ENCODE measurements at places on chromosomes 12 and 14.

DNA sequence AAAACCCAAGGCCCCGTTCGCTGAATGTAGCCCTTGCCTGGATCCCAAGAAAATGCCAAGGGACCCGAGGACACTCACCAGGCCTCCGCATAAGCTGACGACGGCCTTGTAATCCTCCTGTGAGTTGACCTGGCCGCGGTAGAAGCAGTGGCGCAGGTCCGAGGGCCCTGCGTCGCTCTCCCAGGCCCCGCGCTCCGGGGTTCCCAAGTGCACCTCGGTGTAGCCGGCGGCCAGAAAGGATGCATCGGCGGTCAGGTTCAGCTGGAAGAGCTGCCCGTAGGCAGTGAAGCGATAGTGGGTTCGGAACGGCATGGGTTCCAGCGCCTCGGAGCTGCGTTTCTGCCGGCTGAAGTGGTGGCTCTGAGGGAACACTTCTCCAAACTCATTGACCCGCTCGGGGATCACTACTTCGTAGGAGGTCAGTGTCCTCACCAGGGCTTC, 1.2 kb downstream of the ADAMTS20 start:
- DNase-seq: no peak

DNA sequence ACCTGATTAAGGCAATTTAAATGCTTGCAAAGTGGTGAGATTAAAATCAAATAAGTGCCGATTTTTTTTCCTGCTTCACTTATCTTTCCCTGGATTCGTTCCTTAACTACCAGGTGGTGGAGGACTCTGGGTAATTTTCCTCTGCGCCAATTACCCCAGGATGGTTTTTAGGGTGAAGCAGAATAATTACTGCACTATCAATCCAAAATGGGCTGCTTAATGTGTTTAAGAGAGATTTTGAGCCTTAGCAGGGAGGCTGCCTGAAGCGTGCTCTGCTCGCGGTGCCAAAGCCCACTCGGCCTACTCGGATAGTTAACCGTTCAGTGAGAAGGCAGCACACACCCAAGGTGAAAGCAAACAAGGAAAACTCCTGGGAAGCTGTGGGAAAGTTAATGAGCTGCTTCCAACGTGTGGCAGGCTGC, 274.9 kb upstream of the LMO3 start:
- DNase-seq: peak; percentile 51

GRCh38 chr14:91753501-91754128, 21.7 kb upstream of the CATSPERB start:
- no peak for DNase-seq

GRCh38 chr14:34628681-34629135, 1.2 kb downstream of the SNX6 start:
- no peak for DNase-seq

DNA sequence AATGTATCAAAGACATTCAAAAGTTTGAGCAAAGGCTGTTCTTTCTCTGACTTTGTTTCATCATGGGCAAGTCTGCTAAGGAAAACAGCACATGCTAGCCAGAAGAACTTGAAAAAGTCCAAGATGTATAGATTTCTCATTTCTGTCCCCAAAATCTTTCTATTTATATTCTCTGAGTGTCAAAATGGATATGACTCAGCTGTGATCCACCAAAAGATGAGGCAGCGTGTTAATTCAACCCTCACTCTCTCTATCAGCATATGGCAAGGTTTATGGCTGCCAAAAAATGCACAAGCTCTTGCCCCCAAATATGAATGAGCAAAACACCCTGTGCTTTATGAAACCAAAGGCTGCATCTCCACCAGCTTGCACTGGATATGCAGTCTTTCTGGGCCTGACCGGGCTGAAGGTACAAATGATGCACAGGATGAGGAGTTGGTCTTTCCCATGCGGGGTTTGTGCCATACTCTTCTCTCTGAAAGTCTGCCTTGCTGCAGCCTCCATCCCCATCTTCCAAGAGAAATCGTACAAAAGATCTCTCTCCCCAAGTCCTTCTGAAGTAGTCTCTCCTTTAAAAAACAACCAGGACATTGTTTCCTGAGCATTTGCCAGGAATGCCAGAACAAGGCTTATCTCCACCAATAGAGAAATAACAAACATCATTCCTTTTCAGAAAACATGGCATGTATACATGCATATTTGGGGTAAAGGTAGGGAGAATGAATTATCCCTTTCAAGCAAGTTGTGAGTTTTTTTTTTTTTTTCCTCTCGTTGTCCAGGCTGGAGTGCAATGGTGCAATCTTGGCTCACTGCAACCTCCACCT, 203.4 kb downstream of the TMX1 start:
- DNase-seq: no peak

DNA sequence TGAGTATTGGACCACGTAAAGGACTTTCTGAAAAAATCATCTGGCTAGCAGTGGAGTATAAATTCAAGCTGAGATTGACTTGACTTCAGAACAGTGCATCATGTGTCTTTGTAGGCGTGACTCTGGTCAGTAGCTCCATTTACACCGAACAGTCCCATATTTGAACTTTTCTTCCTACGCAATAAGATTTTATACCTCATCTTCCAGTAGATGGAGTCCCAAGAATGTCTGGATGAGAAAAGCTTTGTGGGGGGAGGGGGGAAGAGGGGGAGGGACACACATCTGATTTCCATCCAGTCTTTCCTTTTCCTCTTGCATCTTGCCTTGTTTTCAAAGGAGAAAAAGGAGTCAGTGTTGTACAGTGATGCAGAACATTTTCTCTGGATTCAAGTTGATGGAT, 241.0 kb downstream of the EMP1 start:
- DNase-seq: no peak

- DNase-seq: no peak
Observed at GRCh38 chr12:126156806-126157574, 1091.8 kb downstream of the AACS start.

DNA sequence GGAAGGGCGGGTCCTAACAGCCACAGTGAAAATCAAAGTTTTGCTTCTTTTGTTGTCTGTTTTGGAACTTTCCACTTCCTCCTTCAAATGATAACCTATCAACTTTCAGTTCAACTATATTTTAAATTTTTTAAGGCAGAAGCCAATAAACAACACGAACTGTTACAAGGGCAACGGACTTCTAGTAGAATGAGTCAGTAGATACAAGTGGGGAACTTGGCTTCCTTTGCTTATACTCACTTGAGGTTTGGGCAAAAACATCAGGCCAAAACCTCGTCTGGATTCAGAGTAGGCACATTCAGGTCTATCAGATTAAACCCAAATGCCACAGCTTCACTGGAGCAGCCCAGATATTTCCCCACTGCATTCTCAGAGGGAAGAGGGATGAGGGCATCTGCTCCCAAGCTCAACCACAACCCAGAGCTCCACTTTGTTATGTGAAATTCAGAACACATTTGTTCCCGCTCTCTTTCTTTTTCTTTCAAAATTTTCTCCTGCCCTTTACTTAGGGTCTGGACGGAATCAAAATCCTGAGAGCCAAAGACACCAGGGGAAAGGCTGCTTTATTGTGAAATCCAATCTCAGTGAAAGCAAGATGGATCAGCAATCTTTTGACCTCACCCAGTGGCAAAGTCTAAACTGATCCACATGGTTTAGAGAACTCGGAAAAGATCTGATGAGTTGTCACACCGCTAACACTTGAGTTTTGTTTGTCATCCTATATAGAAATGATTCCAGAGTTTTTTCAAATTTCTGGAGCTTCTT, 152.5 kb upstream of the BTG1 start:
- DNase-seq: no peak

DNA sequence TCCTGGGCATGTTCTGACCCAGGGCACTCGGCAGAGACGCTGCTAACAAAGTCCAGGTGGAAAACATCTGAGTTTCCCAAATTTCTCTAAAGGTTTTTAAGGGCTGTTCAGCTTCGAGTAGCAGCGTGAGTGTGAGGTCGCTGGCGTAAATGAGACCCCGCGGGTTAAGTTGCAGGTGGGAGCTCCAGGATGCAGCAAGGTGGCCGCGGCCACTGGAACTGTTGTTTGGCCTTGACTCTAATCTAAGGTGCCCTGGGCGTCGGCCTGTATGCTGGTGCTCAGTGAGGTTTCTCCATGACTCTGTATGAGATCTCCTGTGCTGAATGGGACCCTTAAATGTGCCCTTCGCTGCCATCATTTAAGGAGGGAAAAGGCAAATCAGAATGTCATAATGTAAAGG, 50.7 kb downstream of the ELK3 start:
- no peak for DNase-seq

DNA sequence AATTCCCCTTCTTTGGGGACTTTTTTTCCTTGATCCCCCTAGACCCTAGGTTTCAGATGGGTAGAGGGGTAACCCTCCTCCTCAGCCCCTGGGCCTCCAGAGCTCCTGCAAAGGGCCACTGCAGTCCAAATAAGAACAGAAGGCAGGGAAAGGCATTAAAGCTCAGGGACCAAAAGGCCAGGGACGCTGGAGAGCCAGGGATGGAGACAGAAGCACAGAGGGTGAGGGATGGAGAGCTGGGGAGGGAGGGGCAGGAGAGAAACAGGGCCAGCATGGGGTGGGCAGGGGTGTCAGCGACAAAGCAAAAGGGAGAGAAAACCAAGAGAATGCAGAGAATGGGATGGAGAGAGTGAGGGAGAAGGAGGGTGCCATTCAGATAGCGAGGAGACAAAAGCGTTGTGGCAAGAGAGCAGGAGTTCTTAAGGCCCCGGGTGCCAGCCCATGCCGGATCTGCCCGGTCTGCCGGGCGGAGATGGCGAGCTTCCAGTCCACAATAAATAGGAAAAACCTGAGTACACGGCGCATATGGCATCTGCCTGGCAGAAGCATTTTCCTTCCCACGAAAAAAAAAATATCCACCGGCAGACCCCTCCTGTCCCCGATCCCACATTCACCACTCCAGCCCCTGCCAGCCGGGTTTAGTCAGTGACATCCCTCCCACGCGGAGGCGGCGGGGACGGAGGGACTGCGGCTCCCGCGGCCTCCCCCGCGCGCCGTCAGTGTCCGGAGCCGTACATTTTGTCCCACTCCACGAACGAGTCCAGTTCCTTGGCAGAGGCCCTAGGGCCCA, 28.6 kb downstream of the FIGNL2 start:
- DNase-seq: no peak

DNA sequence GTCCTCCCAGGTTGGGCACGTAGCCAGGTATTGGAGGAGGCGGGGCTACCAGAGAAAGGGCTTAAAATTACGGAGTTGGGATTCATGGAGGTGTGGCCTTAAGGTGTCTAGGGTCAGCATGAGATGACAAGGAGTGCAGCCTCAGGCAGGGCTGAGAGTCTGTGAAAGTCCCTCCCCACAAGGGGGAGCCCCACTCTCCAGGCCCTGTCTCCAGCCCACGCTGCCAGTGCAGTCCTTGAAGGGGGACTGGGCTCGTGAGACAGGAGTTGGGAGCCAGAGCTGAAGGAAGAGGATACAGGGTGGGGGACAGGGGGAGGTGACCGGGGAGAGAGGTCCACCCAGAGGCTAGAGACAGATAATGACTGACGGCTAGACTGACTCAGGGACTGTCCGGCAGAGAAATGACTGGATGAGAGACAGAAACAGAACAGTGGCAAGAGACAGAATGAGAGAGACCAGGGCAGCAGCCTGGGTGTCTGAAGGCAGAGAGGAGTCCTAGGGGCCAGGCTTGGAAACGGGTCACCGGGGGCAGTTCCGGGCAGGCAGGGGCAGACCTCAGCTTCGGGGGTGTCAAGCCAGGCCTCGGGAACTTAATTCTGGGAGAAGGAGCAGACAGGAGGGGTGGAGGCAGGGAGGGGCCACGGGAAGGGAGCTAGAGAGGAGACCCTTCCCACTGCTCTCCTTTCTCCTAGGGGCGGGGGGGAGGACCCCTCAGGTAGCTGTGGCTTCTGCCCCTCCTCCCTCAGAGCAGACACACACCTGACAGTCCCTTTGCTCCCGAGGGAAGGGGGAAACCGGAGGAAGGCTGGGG, 970 bp downstream of the CDH24 start:
- no peak for DNase-seq

- no peak for DNase-seq
Observed at GRCh38 chr12:107571492-107571891, 114.1 kb upstream of the PWP1 start.

GRCh38 chr12:51246254-51246853, 7.7 kb downstream of the DAZAP2 start:
- DNase-seq: no peak

GRCh38 chr12:124739953-124740561, 123.6 kb downstream of the SCARB1 start:
- DNase-seq: no peak

- no peak for DNase-seq
Observed at GRCh38 chr12:55675666-55676065, 32.0 kb downstream of the ITGA7 start.

DNA sequence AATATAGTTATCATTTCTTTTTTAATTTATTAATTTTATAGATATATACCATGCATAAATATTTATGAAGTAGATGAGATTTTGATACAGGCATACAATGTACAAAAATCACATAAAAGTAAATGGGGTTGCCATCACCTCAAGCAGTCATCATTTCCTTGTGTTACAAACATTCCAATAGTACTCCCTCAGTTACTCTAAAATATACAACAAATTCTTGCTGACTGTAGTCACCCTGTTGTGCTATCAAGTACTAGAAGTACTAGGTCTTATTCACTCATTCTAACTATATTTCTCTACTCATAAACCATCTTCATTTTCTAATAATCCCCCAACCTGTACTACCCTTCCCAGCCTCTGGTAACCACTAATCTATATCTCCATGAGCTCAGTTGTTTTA, 432.6 kb upstream of the SYT1 start:
- DNase-seq: no peak

DNA sequence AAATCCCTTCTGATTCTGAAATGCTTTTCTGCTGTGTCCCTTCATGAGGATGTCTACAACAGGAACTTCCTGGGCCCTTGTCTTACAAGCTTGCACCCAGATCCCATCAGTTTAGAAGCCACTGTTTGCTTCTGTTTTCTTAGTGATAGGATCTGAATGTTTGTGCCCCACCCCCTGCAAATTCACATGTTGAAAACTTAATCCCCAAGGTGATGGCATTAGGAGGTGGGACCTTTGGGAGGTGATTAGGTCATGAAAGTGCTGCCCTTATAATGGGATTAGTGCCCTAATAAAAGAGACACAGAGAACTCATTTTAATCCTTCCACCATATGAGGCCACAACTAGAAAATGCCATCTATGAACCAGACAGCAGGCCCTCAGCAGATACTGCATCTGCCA, 36.0 kb upstream of the GNPNAT1 start:
- DNase-seq: peak; percentile 41

- no peak for DNase-seq
Observed at GRCh38 chr12:132071040-132071810, 72.9 kb downstream of the DDX51 start.

DNA sequence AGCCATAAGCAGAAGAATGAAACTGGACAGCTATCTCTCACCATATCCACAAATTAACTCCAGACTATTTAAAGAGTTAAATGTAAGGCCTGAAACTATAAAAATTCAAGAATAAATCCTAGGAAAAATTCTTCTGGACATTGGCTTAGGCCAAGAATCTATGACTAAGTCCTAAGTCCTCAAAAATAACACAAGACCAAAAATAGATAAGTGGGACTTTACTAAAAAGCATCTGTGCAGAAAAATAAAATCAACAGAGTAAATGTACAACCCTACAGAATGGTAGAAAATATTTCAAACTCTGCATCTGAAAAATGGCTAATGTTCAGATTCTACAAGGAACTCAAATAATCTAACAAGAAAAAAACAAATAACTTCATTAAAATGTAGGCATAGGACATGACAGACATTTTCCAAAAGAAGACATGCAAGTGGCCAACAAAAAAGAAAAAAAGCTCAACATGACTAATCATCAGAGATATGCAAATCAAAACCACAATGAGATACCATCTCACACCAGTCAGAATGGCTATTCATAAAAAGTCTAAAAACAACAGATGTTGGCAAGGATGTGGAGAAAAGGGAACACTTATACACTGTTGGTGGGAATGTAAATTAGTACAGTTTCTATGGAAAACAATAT, 61.0 kb upstream of the PPFIA2 start:
- DNase-seq: no peak

- DNase-seq: no peak
Observed at GRCh38 chr14:22506378-22506710, 82.7 kb downstream of the DAD1 start.
